ENCODE measurements at places on chromosomes 12 and 14.

DNA sequence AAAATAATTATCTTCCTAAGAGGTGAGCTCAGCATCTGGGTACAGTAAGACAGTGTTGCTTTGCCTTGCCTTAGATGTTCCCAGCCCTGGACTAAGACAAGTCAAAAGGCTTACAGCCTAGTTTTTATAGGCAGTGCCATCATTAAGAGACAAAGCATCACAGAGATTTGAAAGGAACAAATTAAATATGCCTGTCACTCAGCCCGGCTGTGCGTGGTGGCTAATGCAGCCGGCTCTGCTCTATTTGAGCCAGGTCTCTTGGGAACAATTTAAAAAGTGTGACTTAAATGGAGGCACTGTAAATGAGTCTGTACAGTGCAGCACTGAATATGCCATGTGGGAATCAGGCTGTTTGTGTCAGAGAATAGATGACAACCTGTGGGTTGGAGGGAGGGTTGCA, 1687.4 kb upstream of the FLRT2 start:
- DNase-seq, result no peak

DNA sequence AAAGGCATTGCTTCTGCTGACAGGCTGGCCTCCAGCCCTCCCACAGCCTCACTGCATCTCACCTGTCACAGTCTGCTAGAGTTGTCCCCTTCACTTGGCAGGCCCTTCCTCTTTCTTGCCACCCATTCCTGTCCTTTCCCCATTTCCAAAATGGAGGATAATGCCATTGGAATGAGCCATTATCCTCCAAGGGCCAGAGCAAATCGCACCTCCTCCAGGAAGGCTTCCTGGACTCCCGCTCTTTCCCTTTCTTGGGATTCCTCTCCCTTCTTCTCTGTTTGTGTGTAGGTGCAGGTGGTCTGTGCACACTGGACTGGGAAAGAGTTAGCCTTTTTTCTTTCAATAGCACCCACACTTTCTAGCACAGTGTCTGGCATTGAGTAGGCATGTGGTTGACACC, 3.8 kb downstream of the KRT82 start:
- DNase-seq, result no peak

GRCh38 chr14:89202413-89203190, 214.4 kb downstream of the FOXN3 start:
- no peak for DNase-seq

DNA sequence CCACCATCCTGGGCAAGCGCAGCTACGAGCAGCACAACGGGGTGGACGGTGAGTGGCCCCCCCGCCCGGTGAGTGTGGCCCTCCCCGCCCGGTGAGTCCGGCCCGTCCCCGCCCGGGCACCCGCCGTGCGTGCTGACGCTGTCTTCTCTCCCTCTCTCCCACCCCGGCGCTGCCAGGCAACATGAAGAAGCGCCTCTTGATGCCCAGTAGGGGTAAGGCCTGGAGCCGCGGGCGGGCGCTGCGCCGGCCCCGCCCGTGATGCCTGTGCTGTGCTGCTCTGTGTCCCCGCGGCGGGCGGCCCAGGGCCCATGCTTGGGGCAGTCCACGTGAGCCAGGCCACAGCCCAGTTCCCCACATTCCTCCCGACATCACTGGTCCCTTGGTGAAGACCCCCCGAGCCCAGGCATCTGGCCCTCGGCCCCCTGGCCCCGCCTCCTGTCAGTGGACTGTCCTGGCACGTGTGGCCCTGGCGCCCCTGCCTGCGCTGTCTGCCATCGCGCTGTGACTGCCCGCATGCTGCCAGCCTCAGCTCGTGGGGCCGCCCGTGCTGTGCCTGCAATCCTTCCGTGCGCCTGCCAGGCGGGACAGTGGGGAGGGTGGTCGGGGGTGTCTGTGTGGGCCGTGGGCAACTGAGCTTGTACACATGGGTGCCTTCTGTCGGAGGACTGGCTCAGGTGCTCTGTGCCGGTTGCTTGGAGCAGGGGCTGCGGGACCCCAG, 7.9 kb upstream of the CRIP2 start:
- DNase-seq, result no peak

DNA sequence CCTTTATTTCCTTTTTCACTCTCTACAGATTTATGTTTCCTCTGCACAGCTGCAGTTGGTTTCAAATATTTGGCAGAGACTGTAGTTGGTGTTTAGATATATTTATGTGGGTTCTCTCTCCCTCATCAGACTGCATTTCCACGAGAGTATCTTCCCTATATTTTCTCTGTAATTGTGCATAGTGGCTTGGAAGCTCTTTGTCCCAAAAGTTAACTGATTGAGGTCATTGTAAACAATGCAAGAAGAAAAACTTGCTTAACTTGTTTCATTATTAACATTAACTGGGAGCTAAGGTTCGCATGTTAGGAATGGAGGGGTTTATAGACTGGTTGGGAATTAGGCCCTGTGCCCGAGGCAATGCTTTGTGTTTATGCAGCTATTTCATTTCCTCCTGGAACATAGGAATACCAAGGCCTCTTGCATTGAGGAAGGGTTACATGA, 216.9 kb upstream of the HMGA2 start:
- no peak for DNase-seq

Data from activated T-cell treated with anti-CD3 and anti-CD28 coated beads for 48 hours (primary cell).